ENCODE measurements at places on chromosomes 4 and X.

DNA sequence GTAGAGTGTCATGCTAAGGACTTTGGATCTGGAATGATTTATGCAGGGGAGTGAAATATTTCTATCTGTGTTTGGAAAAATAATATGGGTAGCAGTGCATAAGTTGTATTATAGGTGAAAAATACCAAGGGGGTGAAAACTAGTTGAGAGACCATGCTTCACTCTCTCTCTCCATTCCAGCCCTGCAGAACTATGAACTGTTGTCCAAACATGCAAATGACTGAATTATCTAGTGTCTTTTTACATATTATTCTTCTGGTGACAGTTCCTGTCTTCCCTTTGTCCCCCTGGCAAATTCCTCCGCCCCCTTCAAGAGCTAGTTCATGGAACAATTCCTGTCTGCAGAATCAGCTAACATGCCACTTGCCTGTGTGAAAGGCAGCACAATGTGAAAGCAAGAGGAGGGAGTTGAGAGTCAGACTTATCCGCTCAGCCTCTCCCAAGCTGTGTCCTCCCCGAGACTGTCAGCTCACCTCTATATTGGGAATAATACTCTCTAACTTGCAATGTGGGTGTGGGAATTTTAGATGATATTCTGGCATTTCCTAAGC, 2.3 kb downstream of the PF4 start:
- no peak for DNase-seq

GRCh38 chr4:182554736-182555135, 311.5 kb downstream of the TENM3 start:
- DNase-seq = no peak

GRCh38 chr4:56080384-56080783, 131.6 kb downstream of the CEP135 start:
- no peak for DNase-seq

- no peak for DNase-seq
These were observed 43.9 kb downstream of the AFF1 start for GRCh38 chr4:86978709-86979108.

GRCh38 chr4:150130933-150131332, 52.7 kb downstream of the DCLK2 start:
- no peak for DNase-seq

DNA sequence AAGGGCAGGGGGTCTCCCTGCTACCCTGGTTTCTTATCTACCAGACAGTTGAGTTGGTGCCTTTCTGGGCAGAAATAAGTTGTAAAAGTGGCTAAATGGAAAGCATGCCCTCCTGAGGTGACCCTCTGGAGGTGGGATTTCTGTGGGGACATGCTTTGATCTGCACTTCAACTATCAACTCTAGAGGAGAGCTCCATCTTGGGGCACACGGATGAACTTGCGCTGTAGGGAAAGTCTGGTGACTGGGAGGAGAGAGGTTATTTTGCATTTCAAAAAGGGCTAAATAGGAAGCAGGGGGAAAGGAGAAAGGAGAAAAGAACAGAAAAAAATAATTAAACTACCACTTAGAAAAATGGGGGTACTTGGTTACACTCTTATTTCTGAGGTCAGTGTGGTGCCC, 12.7 kb upstream of the RHOXF2B start:
- no peak for DNase-seq

GRCh38 chrX:49972328-49972860, 50.0 kb downstream of the CLCN5 start:
- no peak for DNase-seq

DNA sequence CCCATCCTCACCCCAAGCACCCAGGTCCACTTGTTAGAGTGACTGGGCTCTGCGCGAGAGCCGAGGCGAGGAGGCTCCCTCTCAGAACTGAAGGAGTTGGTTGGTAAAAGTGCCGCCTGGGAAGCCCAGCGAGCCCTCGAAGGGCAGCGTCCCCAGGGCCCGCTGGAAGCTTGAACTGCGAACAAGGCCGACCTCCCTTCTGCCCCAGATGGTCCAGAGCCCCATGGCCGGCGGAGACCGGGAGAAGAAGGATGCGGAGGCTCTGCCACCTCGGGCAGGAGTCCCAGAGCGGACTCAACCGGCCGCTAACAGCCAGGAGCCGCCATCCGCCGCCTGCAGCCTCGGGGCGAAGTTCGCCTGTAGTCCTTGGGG, 116.3 kb upstream of the TEX13C start:
- no peak for DNase-seq

DNA sequence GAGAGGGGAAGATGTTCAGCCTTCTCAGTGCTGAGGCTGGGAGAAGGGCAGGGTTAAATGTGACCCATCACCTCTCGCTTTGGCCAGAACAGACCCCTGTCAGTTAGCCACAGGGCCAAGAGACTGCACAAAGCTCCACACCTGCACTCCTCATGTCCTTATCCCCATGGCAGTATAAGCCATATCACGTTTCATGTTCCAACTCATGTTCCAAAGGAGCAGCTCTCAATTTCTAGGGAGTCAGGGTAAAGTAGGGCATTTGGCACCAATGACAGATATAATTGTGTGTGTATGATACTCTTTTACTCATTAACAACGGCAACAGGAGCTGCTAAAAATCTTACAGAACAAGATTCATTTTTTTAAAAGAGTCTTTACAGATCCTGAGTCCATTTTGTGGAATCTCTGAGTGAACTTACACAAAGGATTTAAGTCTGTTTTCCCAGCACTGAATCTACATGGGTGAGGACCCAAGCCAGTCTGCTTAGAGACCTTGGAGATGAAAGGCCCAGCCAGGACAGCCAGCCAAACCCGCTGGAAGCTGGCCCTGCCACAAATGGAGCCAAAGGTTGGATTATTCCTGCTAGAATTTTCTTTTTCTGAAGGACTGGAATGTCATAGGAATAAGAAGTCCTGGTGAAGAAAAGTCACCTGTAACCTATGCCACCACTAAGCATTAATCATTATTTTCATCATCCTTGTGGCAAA, 129.1 kb upstream of the SMAD1 start:
- peak; percentile 78 for DNase-seq

DNA sequence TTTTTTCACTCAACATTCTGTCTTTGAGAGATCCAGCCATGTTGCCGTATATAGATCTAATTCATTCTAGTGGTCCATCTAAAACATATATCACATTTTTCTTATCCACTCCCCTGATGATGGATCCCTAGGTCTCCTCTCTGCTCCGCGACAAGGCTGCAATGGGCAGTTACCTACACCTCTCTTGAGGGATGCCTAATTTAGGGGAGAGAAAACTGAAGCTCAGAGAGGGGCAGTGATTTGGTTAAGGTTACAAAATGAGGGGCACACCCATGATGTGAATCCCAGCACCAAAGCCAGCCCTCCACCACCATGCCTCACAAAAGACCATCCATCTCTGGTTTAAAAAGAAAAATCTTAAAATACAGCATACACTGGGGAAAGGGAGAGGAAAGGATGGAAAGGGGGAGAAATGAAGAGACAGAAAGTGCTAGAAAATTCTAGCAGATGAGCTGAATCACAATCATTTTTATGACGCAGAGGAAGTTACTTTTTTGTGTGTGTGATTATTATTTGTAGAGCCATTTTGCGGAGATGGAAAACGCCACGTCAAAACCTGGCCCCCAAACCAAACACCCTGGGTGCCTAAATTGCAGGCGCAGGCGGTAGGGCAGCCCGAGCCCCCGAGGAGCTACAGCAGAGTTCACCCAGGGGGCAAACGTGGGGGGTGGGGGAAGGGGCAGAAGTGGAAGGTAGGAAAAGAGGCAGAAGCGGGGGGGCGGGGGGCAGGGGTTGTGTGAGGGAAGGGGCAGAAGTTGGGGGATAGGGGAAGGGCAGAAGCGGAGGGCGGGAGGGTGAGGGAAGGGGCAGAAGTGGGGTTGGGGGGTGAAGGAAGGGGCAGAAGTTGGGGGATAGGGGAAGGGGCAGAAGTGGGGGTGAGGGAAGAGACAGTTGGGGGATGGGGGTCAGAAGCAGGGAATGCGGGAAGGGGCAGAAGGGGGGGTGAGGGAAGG, 1.3 kb upstream of the TSPYL2 start:
- no peak for DNase-seq

DNA sequence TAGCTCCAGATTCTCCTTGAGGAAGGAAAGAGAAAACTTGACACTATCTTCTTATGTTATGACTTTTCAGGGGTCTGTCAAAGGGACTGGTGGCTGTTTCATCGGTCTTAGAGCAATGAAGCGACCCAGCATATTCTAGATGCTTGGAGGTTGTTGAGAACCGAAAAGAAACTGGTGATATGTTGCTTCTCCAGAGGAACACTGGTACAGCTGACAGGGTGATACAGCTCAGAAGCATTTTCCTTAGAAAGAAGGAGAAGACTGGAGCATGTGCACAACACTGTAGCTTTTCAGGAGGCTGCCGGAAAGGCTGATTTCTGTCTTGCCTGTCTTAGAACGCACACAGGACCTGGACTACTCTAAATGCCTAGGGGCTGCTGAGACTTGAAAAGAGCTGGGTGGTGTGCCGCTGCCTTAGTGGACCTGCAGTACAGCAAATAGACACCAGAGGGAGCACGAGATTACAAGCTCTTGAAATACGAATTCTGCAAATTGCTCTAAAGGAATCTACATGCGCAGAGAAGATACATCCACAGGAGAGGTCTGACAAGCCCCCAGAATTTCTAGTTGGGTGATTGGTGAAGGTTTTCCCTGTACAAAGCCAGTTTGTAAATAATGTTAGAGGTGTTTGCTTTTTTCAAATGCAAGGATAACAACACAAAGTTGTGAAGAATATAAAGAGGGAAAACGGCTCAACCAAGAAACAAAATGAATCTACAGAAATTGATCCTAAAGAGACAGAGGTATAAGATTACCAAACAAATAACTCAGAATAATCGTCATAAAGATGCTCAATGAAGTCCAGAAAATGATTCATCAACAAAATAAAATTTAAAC, 223.1 kb upstream of the DMD start:
- DNase-seq = peak; percentile 70

GRCh38 chr4:152939621-152940020, 3.5 kb downstream of the FHDC1 start:
- no peak for DNase-seq
